Lung (tissue), 17 donors: ENCODE measurements at places on chromosomes 11 and 22.

DNA sequence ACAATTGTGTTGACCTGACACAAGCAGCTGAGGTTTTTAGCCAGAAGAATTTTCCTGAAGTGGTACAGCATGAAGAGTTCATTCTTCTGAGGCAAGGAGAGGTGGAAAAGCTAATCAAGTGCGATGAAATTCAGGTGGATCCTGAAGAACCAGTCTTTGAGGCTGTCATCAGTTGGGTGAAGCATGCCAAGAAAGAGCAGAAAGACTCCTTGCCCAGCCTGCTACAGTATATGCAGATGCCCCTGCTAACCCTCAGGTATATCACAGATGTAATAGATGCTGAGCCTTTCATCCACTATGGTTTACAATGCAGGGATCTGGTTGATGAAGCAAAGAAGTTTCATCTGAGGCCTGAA, 12.9 kb upstream of the SCARF2 start:
- no peak overlapping the region for H3K27ac ChIP-seq
- no peaks in the 10 kb centered on the region for H3K27me3 ChIP-seq
- H3K4me1 ChIP-seq = no peaks in the 10 kb centered on the region
- no peak overlapping the region for H3K4me3 ChIP-seq
- DNase-seq = no peak

GRCh38 chr11:44854741-44855492, 95.8 kb downstream of the TP53I11 start:
- no peaks in the 10 kb centered on the region for H3K27me3 ChIP-seq
- no peak overlapping the region for H3K4me3 ChIP-seq
- no peak for DNase-seq
- H3K4me1 ChIP-seq = no peaks in the 10 kb centered on the region

DNA sequence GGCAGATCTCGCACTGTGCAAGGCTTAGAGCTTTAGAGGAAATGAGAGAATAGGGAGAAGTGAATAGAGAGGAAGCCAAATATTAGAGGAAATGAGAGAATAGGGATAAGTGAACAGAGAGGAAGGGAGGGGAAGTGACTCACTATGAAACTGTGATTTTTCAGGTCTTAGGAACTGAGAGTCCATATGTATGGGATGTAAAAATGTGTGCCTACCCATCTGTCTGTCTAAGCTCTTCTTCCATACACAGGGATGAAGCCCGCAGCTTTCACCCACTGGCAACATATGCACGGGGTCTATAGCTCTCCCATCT, 6.4 kb upstream of the CCDC86 start:
- H3K27ac ChIP-seq = no peak overlapping the region
- no peaks in the 10 kb centered on the region for H3K4me1 ChIP-seq
- no peaks in the 10 kb centered on the region for H3K36me3 ChIP-seq
- H3K4me3 ChIP-seq = no peak overlapping the region
- DNase-seq = no peak

DNA sequence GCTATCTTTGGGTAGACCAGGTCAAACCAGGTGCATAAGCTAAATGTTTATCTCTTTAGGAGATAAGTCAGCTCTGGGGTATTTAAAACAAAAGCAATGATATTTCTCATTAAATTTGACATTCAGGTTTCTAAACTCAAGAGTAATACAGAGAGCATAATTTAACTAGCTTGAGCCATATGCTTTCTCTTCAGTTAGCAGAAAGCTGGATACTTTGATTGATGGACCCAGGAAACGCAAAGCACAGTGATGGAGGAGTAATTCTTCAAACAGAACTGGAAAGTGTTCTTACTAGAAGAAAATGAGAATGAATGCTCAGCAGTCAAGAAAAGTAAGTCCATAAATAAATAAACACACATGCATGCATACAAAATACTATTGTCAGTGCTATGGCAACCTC, 885.7 kb upstream of the RAG2 start:
- no peaks in the 10 kb centered on the region for H3K36me3 ChIP-seq
- H3K4me1 ChIP-seq = no peaks in the 10 kb centered on the region
- H3K4me3 ChIP-seq = no peak overlapping the region
- DNase-seq = no peak
- H3K27ac ChIP-seq = no peak overlapping the region
- no peaks in the 10 kb centered on the region for H3K27me3 ChIP-seq

- H3K4me1 ChIP-seq = peaks cover 3% of the 10 kb centered on the region
- H3K4me3 ChIP-seq = no peak overlapping the region
- no peaks in the 10 kb centered on the region for H3K27me3 ChIP-seq
- no peak overlapping the region for H3K27ac ChIP-seq
These were observed 20.3 kb downstream of the GRAMD4 start for GRCh38 chr22:46640293-46641055.

DNA sequence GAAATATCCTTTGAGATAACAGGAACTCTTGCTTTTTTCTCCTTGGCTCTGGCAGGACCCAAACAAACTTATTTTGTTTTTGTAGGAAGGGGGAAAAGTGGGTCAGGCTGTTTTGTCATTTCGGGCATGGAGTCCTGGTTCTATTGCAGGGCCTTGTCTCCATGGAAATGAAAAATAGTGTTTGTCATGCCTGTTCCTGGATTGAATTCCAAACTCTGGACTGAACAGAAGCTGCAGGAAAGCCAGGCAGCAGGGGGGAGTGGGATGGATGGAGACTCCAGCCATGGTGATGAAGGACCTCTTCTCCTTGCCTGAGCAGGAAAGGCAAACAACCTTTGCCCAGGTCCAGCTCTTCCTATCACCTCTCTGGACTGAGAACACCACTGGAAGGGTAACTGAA, 87.0 kb downstream of the SCN3B start:
- no peaks in the 10 kb centered on the region for H3K27me3 ChIP-seq
- H3K4me1 ChIP-seq = no peaks in the 10 kb centered on the region
- H3K27ac ChIP-seq = no peak overlapping the region
- DNase-seq = no peak

DNA sequence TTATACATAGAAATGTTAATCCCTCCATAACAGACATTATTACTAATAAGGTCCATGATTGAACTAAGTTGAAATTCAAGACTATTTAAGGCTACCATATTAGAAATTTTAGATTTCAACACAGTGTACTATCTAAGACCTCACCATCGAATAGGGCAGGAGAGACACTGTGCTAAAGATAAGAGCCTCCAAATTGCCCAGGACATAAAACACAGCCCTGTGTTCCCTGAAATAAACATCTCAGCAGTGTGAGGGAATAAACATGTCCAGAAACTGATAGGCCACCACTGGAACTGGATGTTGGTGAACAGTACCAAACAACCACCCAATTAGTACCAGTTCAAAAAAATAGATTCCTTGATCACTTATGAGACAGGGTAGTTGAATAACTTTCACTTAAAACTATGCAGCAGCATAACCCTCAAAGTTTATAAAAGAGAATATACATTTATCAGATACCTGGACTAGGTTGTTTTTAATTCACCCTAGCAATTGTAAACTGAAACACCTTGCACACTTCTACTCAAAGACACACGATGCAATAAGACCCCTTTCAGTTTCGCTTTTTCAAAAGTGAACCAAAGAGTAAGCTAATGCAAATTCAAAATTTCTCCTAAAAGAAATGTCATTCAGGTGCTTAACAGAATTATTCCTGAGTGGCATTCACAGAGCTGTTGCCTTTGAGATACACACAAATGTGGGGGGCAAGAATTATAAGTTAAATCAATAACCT, 34.3 kb downstream of the USP28 start:
- peaks cover 10% of the 10 kb centered on the region for H3K36me3 ChIP-seq
- DNase-seq = no peak
- no peaks in the 10 kb centered on the region for H3K4me1 ChIP-seq

GRCh38 chr11:16610738-16611388, 127.6 kb upstream of the C11orf58 start:
- H3K27ac ChIP-seq = no peak overlapping the region
- H3K4me3 ChIP-seq = no peak overlapping the region
- DNase-seq = peak; percentile 28

DNA sequence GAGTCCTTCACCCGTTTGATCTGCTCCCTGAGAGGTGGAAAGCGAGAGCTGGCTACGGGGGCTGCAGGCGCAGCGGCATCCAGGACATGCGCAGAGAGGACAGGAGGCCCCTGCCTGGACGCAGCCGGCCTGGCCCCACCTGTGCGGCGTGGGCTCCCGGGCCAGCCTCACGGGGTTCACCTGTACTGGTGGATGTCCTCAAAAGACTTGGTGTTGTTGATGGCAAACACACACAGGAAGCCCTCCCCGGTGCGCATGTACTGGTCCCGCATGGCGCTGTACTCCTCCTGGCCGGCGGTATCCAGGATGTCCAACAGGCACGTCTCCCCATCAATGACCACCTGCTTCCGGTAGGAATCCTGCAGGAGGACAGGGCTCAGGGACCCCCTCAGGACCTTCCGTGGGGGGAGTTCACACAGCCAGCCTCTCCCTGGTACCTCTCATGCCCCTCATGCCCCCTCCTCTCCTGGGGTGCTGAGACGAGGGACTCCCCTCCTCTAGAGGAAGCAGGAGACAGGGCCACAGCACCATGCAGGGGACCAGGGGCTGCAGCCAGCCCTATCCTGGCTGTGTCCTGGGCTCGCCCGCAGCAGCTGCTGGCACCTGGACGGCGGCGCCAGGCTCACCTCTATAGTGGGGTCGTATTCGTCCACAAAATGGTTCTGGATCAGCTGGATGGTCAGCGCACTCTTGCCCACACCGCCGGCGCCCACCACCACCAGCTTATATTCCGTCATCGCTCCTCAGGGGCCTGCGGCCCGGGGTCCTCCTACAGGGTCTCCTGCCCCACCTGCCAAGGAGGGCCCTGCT, 1.6 kb downstream of the HRAS start:
- H3K4me3 ChIP-seq = no peak overlapping the region
- peaks cover 21% of the 10 kb centered on the region for H3K4me1 ChIP-seq
- DNase-seq = no peak
- peaks cover 30% of the 10 kb centered on the region for H3K36me3 ChIP-seq

DNA sequence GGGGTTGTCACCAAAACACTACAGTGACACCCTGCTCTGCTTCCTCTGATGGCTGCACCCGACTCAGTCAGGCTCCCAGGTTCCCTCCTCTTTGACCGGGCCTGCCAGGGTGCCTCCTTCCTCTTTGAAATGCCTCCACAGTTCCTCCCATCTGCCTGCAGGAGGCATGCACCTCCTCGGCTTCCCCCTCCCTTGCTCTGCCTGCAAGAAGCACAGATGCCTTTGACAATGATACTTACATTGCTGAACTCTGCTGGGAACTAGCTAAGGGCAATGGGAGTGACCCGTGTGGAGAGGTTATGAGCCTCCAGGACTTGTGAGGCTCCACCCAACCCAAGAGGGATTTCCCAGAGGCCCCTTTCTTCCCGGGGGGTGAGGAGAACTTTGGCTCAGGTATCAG, 674.1 kb downstream of the OPCML start:
- H3K27me3 ChIP-seq = no peaks in the 10 kb centered on the region
- no peaks in the 10 kb centered on the region for H3K4me1 ChIP-seq

- peak; percentile 65 for DNase-seq
- no peaks in the 10 kb centered on the region for H3K27me3 ChIP-seq
- peak overlapping the region; percentile 4 for H3K4me3 ChIP-seq
- H3K27ac ChIP-seq = no peak overlapping the region
These were observed 1.4 kb upstream of the MAPK11 start for GRCh38 chr22:50271519-50271970.

GRCh38 chr22:39279170-39279850, 34.5 kb upstream of the PDGFB start:
- H3K4me3 ChIP-seq = no peak overlapping the region
- H3K27me3 ChIP-seq = no peaks in the 10 kb centered on the region
- no peaks in the 10 kb centered on the region for H3K36me3 ChIP-seq
- no peak for DNase-seq

- H3K4me3 ChIP-seq = no peak overlapping the region
- peaks cover 5% of the 10 kb centered on the region for H3K4me1 ChIP-seq
- DNase-seq = no peak
- no peak overlapping the region for H3K27ac ChIP-seq
These were observed 33.5 kb downstream of the CLMP start for GRCh38 chr11:123161376-123162030.

DNA sequence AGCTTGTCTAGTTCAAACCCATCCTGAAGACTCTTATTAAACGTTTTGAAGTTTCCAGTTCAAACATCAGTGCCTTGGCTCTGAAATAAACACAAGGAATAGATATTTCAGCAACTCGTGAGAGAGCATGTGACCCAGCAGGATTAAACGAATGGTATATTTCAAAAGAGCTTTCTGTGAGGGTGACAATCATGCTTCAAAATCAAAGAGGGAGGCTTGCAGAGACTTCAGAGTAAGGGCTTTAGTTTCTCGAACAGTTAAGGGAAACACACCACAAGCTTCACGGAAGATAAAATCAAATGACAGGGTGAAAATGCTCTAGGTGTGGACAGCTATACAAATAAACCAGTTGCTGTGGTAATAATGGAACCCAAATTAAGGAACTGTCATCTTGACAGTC, 1.4 kb downstream of the HPS4 start:
- no peaks in the 10 kb centered on the region for H3K27me3 ChIP-seq
- H3K27ac ChIP-seq = no peak overlapping the region
- H3K4me1 ChIP-seq = peaks cover 7% of the 10 kb centered on the region
- peaks cover 15% of the 10 kb centered on the region for H3K36me3 ChIP-seq
- no peak overlapping the region for H3K4me3 ChIP-seq
- no peak for DNase-seq

- no peak overlapping the region for H3K27ac ChIP-seq
- peaks cover 33% of the 10 kb centered on the region for H3K27me3 ChIP-seq
- H3K4me3 ChIP-seq = no peak overlapping the region
- DNase-seq = no peak
These were observed 376.4 kb downstream of the BRD1 start for GRCh38 chr22:49451070-49451840.

DNA sequence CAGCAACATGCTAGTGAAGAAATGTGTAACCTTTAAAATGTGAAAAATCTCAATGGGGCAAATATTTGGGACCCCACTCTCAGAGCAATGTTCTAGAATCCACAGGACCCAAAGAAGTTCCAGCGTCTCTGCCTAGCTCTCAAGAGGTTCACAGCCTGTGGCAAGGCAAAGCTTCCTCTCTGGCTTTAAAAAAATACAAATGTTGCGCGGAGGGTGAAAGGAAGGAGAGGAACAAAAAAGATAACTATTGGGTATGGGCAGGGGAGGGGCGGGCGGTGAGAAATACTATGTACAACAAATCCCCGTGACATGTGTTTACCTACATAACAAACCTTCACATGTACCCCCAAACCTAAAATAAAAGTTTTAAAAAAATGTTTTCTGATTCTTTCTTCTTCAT, 53.6 kb downstream of the PITPNB start:
- H3K27me3 ChIP-seq = no peaks in the 10 kb centered on the region
- H3K36me3 ChIP-seq = peaks cover 4% of the 10 kb centered on the region
- H3K4me1 ChIP-seq = peaks cover 56% of the 10 kb centered on the region
- DNase-seq = no peak
- no peak overlapping the region for H3K4me3 ChIP-seq

- no peaks in the 10 kb centered on the region for H3K27me3 ChIP-seq
- H3K36me3 ChIP-seq = peaks cover 3% of the 10 kb centered on the region
- DNase-seq = no peak
- no peak overlapping the region for H3K27ac ChIP-seq
- H3K4me1 ChIP-seq = no peaks in the 10 kb centered on the region
These were observed 54.9 kb downstream of the EXT2 start for GRCh38 chr11:44150401-44150800.

- no peaks in the 10 kb centered on the region for H3K4me1 ChIP-seq
- H3K36me3 ChIP-seq = no peaks in the 10 kb centered on the region
- DNase-seq = no peak
- no peak overlapping the region for H3K27ac ChIP-seq
These were observed 2.5 kb downstream of the LARGE2 start for GRCh38 chr11:45924927-45925326.
